Type B pancreatic cell (in vitro differentiated cells): ENCODE measurements at places on chromosomes 12 and 14.
A peak's percentile ranks its signal among the peaks of the same experiment; 100 is the strongest.

DNA sequence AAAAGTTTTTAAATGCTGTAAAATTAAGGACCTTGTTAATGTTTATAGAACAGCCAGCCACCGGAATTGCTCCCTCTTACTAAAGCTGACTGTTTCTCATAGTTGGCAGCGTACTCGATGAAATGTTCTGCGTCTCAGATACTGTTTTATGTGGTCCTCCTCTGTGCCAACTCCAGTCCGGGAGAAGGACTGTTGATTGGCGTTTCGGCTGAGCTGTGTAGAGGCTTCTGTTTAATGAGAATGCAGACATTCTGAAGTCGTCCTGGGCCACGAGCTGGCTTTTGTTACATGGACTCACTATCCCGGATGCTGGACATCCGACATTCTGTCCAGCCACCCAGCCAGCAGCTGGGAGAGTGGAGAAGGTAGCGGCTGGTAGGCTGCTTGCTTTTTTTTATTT, 75.4 kb downstream of the WDR20 start:
- DNase-seq, result no peak

- DNase-seq, result no peak
These were observed 234.2 kb upstream of the FBXO33 start for GRCh38 chr14:39666386-39666785.

- no peak for DNase-seq
These were observed 6.2 kb downstream of the IFT43 start for GRCh38 chr14:75991753-75992152.

DNA sequence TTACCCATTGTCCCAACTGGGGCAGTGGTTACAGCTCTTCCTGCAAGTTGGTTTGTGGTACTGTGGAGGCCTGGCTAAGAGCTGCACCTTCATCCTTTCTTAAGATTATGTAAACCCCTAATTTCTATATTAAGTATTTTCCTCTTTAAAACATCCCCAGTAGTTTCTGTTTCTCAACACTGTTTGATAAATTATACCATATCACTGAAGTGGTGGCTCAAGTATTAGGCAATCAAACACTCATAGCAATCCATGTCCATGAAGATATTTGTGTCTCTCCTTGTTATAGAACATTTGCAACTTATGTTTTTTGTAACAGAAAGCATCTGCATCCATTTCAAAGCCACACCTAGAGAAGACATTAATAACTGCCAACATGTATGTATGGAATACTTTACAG, 31.8 kb downstream of the ATXN3 start:
- DNase-seq, result no peak

DNA sequence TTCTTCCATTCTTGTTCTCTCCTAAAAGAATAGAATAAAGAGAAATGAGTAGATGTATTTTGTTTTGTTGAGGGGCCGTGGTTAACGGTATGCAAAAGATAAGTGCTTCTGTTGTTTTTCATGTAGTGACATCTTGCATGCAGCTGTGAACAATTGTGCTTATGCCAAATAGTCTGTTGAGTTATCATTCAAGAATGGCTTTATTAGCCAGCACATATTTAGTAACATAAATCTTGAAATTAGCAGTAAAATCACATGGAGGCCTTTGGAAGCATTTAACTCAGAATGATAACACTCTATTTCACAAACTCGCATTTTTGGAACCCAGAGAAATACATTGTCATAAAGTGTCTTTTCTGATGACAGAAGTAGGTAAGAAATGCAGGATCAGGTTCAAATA, 1772.0 kb upstream of the FLRT2 start:
- no peak for DNase-seq

GRCh38 chr12:74660442-74660841, 122.8 kb downstream of the ATXN7L3B start:
- DNase-seq, result no peak

DNA sequence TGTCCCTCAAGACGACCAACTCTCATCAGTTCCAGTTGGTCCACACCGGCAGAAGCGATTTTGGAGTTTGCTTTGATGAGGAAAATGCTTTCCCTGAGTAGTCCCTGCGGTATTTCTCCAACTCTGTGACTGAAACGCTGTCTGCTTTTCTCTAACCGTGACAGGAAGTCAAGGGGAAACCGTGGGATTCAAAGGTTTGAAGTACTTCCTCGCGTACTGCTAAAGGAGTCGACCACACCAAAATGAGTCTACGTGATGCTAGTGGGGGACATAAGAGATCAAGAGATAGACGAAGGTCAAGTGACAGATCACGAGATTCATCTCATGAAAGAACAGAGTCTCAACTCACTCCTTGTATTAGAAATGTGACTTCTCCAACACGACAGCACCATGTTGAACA, 28.6 kb downstream of the KRT76 start:
- DNase-seq, result no peak

DNA sequence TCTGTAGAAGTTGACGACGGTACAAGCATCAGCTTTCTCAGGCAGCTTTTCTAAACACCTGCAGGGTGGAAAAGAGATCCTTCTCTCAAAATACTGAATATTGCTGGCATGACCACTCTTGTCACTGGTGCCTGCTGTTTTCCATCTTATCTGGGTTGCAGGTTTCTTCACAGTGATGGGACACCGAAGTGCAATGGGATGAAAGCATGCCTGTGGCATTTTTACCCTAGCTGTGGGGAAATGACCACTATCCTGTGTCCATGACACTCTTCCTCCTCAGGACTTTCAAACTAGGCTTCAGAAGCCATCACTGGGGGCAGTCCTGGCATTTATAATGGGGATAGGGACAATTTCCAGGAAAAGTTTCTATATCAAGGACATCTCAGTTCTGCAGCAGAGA, 98.5 kb downstream of the ETV6 start:
- DNase-seq, result no peak

GRCh38 chr12:82833481-82833880, 146.8 kb downstream of the TMTC2 start:
- no peak for DNase-seq

GRCh38 chr12:47965581-47965980, 2.2 kb downstream of the TMEM106C start:
- DNase-seq, result no peak

GRCh38 chr14:72631401-72631800, 262.5 kb downstream of the DPF3 start:
- peak; percentile 6 for DNase-seq

- no peak for DNase-seq
These were observed 421.0 kb upstream of the CCDC196 start for GRCh38 chr14:66065188-66065587.

- DNase-seq, result no peak
These were observed 784 bp downstream of the RPL6 start for GRCh38 chr12:112408621-112409020.

- no peak for DNase-seq
These were observed 8.1 kb downstream of the PNP start for GRCh38 chr14:20477211-20477876.

DNA sequence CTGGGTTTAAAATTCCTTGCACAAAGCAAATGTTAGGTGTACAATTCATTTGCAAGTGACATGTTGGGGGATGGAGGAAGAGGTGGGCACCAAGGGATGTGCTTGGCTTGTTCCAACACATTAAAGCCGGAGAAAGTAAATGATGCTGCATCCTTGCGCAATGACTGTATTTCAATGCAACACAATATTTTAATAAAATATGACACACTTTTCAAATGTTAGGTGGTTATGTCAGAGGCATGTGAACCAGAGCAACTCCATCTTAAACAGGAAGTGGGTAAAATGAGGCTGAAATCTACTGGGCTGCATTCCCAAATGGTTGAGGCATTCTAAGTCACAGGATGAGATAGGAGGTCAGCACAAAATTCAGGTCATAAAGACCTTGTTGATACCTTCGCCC, 53.6 kb upstream of the ARHGAP5 start:
- no peak for DNase-seq

DNA sequence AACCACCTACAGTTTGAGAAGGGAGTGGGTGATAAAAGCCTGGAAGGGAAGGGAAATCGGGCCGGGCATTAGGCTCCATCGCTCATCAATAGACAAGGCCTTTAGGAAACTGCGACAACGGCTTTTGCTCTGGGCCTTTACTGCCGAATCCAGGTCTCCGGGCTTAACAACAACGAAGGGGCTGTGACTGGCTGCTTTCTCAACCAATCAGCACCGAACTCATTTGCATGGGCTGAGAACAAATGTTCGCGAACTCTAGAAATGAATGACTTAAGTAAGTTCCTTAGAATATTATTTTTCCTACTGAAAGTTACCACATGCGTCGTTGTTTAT, 261 bp upstream of the RNU7-1 start:
- no peak for DNase-seq

DNA sequence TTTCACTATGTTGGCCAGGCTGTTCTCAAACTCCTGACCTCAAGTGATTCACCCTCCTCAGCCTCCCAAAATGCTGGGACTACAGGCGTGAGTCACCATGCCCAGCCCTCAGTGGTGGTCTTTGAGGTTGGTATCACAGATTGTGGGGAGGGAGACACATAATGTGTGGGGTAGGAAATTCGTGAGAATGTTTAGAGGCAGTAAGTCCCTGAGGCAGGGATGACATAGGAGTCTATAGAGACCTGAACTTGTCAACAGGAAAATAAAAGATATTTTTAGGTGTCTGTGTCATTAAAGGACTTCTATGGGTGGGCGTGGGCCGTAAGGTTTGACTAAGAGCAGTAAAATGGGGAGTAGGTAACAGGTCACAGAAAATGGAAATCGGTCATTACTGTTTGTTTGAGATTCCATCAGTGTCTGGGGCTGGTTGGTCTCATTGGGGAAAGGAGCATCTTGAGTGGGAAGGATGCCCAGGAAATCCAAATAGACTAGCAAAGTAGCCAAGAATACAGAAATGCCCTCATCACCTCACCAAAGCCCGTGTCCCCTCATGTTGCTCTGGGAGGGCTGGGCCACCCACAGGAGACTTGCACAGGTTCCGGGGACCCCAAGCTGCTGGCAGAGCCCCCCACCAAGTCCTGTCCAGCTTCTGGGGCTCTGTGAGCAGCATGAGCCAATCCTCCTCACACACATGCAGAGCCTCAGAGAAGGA, 63.6 kb upstream of the BCL2L14 start:
- no peak for DNase-seq

DNA sequence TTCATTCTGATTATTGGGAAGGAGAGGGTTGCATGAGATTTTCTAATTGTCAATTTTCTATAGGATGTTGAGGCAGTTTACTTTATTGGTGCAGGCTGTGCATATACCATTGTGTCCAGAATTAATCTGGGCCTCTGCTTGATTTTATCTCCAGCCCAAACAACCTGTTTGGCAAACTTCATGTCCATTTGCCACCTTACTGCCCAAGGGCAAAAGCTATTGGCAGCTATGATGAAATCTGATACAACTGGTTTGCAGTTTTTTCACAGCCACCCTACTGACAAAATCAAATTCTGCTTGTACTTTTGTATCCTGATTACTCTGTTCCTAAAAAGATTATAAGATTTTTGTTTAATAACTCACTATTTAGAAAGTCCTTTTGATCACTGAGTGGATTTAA, 789.2 kb upstream of the FBXO33 start:
- no peak for DNase-seq

GRCh38 chr12:29781188-29781587, 2.6 kb downstream of the TMTC1 start:
- no peak for DNase-seq

GRCh38 chr12:101696251-101697196, 916 bp upstream of the CHPT1 start:
- DNase-seq, result no peak

- DNase-seq, result no peak
These were observed 81.8 kb downstream of the SLC38A1 start for GRCh38 chr12:46187023-46187422.

GRCh38 chr12:18751866-18752265, 13.9 kb downstream of the CAPZA3 start:
- DNase-seq, result no peak

DNA sequence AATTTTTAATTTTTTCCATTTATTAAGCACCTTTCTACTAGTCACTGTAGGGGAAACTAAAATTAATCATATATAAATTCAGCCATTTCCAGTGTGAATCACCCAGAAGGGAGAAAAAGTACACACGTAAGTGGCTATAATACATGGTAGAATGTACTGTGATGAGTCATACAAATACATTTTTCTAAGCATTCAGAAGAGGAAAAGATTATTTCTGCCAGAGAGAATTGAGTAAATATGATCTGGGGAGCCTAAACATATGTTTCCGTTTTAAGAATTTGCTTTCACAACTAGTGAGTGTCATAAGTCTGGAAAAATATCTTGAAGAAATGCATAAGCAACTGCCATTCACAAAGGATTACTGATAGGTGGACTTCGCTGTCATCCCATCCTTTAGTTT, 102.8 kb downstream of the TGFB3 start:
- DNase-seq, result no peak

GRCh38 chr14:94538070-94538740, 23.0 kb upstream of the SERPINA4 start:
- no peak for DNase-seq

GRCh38 chr12:54725233-54725843, 77.2 kb upstream of the DCD start:
- no peak for DNase-seq

DNA sequence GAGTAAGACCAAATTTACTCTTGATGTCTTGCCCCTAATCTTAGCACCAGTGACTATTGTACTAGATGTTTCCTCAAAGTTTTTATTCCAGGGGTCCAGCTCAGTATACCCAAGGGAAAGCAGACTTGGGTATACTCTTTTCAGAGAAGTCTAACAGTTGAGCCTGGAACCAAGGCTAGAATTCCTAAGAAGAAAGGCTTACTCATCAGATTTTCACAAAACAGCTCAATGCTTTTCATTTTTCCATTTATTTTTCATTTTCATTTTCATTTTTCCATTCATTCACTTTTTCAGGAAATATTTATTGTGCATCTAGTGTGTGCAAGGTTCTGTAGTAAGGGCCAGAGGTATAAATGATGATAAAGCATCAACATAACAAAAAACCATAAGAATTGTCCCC, 143.2 kb downstream of the PHLDA1 start:
- no peak for DNase-seq

- DNase-seq, result no peak
These were observed 176.9 kb downstream of the PRKCH start for GRCh38 chr14:61498303-61498702.

- no peak for DNase-seq
These were observed 98.7 kb downstream of the EML1 start for GRCh38 chr14:99891900-99892299.

DNA sequence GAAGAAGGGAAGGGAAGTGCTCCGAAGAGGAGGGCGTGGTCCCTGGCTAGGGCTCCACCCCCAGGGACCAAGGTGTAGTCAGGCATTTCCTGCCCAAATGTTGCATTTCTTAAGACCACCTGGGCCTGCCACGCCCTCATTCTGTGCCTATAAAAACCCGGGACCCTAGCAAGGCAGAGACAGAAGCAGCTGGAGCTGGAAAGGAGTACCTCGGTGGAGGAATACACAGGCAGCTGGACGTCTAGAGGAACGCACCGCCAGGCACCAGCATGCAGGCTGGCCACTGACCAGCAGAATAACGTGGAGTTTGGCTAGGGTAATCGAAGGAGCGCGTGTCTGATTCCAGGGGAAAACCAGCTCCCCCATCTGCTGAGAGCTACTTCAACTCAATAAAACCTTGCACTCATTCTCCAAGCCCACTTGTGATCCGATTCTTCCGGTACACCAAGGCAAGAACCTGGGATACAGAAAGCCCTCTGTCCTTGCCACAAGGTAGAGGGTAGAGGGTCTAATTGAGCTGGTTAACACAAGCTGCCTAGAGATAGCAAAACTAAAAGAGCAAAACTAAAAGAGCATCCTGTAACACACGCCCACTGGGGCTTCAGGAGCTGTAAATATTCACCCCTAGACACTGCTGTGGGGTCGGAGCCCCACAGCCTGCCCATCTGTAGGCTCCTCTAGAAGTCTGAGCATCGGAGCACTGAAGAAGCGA, 21.0 kb downstream of the CFL2 start:
- no peak for DNase-seq

- DNase-seq, result no peak
These were observed 95.8 kb upstream of the SLC35F4 start for GRCh38 chr14:57961786-57962060.
